Retinal pigment epithelial cell (primary cell): ENCODE measurements at places on chromosomes 13 and 19.

DNA sequence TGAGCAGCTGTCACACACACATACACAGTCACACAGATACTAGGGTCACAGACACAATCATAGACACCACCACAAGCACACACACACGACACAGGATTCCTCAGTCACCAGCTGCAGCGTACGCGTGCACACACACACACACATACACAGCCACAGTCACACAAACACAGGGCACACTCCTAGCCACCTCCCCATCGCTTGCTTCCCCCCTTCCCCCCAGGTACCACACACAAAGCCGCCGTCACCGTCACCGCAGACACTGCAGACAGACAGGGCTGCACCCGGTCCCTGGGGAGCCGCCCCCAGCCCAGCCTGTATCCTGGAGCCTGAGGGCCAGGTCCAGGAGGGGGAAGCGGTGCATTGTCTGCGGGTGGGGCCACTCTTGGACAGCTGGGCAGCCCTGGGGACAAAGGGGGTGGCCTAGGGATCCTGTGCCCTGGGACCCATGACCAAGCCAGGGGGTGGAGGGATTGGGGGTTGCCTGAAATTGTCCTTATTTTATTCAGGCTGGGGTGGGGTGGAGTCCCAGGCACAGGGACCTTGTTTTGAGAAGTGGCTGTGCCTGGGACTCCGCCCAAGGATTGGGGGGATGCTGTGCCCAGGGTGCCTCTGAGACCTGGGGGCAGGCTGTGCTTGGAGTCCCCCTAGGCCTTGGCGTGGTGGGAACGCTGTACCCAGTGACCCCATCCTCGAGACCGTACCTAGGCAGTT is 957 bp downstream of the NUMBL start:
- DNase-seq: no peak

DNA sequence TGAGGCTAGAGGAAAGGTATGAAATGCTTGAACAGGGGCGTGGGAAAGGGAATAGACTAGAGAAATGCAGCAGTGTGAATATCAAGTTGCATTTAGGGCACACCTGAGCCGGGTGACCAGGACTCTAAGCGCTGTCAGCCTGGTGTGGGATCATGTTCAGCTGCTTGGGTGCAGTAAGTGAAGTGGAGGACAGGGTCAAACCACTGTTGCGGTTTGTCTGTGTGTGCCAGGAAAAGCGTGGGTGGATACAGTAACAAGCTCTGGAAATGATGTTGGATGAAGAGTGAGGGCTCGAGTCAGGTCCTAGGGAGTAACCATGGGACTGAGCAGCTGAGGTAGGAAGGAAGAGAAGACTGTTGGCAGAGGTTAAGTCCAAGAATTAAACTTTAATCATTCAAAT is 15.8 kb downstream of the DGKH start:
- no peak for DNase-seq

DNA sequence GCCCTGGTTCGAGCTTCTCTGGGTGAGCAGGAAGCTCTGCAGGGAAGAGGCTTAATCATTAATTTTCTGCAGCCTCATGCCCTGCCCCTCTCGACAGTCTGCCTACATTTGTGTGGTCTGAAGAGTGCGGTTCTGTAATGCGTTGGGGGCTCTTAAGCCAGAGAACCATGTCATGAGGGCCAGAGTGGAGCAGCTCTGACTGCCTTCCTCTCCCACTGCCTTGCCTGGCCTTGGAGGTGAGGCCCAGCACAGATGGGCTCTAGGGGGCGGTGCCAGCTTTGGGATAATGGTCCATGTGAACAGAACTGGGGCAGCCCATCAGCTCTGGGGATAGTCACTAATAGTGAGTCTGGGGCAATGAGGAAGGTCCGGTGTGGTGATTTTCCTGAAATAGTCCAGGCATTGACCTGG is 5.7 kb downstream of the FGF9 start:
- no peak for DNase-seq

DNA sequence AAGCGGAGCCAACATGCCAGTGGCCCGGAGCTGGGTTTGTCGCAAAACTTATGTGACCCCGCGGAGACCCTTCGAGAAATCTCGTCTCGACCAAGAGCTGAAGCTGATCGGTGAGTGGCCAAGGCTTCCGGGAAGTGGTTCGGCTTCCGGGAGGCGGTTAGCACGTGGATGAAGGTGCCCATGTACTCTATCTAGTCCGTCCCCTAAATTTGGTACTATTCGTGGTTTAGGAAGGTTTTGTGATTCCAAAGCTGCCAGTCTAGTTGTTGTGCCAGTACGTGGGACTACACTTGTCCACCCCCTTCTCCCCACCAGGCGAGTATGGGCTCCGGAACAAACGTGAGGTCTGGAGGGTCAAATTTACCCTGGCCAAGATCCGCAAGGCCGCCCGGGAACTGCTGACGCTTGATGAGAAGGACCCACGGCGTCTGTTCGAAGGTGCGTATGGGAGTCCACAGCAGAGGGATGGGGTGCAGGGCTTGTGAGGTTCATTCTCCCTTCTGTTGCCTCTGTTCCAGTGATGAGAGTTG is 579 bp downstream of the RPS9 start:
- DNase-seq: no peak

- no peak for DNase-seq
Measured at GRCh38 chr13:51058461-51059167, 52.5 kb downstream of the C13orf42 start.

- no peak for DNase-seq
Measured at GRCh38 chr13:98938801-98939200, 39.1 kb downstream of the DOCK9 start.

DNA sequence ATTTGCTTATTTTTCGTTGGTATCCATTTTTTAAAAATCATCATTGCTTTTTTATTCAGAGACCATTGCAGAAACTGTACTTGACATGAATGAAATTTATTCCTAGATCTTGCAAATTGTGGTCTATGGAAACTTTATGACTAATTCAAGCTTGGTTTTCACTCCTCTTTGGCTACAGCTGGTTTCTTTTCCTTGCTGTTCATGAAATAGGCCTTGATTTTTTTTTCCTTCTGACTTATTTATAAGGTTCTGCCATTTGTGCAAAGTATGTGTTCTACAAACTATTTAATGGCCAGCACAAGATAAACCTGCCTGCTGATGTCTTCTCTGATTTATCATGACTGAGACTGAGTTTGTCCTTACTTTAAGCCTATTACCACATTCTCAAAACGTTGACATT is 764.0 kb upstream of the SLITRK5 start:
- DNase-seq: no peak

DNA sequence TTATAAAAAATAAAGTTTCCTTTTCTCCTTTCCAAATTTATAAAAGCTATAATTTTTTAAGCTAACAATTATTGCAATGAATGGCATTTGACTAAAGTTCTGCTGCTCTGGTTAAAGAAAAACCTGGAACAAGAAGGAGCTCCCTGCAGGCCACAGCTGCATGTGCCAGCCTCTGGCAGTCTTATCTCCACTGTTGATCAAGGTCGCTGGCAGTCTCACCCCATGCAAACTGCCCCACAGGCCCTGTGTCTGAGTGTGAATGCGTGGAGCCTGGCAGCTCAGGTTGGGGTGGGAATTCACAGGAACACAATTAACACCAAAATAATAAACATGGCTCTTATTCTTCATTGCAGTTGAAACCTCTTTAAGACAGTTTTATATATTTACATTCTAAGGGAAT is 30.2 kb upstream of the FREM2 start:
- DNase-seq: no peak

DNA sequence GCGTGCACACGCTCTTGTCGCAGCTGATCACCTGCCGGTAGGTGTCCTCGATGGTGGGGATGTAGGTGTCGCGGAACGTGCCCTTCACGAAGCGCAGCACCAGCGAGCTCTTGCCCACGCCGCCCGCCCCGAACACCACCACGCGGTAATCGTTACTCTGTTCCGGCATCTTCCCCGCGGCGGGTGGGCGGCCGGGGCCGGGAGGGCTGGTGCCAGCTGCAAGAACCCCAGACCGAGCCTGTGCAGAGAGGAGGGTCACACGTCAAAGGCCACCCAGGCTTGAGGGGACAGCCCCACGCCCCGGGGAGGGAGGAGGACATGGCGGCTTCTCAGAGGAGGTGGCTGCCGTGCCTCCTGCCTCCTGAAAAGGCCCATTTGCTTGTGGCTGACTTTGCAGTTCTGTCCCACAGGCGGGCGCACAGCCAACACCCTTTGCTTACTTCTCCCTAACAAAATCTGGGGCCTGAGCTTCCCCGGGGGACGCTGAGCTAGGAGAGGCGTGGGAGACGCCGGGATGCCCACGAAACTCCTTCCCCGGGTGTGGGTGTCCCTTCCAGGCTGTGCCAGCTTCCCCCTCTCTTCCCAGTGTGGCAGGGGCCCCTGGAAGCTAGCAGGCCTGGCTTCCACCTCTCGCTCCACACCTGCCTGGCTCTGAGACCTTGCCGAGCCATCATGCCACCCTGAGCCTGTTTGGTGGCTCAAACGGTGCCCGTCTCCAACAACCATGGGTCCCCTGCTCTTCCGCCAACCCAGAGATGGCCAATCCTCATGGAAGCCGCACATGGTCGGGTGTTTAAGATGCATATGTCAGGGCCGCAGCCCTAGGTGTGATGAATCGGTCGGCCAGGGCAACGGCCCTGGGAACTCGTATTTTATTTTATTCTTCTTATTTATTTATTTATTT is 3.3 kb downstream of the DIRAS1 start:
- DNase-seq: no peak

DNA sequence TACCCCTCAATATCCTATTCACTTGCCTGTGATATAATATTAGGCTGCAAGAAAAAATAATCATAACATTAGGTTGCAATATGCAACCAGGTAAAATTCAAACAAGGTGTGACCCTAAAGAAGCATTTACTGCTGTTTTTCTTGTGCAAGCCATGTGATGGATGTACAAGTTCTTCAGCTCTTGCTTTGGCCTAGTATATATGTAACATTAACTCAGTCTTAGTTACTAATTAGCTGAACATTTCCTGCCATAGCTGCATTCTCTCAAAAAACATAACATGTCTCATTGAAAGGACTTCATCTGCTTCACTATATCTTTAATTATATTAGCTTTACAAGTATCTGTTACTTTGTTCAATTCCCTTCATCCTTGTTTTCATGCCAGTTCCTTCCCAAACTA is 406.8 kb upstream of the HTR2A start:
- DNase-seq: no peak

DNA sequence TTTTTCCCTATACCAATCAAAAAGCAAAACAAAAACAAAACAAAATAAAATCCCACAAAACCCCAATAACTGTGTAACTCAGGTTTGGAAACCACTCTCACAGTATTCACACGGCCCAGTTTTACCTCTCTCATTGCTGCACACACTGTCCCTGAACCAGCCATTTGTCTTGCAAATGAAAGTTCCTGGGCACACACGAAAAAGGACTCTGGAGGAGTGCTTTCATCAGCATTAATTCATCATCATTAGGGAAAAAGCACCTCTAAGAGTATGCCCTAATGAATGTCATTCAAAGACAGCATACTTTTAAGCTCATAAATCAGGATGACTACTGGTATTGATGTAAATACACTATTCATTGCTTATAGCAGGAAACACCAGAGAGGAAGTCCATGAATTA is 306.3 kb downstream of the DNAJC15 start:
- DNase-seq: no peak
